ENCODE measurements at places on chromosomes 3 and 15.
A peak's percentile ranks its signal among the peaks of the same experiment; 100 is the strongest.

DNA sequence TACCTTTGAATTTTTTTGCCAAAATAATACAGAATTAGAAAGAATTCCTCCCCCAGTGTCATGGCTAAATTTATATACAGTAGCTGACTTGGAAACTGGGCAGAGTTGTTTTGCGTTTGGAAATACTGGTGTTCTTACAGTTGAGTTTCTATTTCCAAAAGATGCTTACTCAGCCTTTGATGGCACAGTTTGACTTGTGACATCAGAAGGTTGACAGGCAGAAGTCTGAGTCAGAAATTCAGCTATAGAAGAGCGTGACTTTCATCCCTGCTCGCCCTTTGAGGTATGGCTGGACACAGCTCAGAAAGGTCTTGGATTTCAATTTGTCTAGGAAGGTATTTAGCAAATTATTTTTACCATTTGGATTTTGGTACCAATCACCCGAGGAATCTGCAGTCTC lies 175.8 kb downstream of the VGLL4 start:
- no peak for DNase-seq

DNA sequence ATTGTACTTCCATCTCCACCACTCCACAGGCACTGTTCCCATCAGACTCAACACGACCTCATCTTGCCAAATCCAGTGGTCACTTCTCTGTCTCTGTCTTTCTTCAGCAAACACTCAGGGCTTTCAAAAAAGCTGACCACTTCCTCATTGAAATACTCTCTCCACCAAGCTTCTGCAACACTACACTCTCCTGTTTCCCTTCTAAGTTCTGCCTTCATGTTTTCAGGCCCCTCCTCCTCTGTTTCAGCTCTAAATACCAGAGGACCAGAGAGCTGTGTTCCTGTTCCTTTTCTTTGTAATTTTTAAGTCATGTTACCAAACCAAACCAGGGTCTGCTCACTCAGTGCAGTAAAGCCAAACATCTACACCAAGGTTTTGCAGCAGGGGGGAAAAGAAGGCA lies 33.8 kb upstream of the ACP3 start:
- DNase-seq: peak; percentile 32

DNA sequence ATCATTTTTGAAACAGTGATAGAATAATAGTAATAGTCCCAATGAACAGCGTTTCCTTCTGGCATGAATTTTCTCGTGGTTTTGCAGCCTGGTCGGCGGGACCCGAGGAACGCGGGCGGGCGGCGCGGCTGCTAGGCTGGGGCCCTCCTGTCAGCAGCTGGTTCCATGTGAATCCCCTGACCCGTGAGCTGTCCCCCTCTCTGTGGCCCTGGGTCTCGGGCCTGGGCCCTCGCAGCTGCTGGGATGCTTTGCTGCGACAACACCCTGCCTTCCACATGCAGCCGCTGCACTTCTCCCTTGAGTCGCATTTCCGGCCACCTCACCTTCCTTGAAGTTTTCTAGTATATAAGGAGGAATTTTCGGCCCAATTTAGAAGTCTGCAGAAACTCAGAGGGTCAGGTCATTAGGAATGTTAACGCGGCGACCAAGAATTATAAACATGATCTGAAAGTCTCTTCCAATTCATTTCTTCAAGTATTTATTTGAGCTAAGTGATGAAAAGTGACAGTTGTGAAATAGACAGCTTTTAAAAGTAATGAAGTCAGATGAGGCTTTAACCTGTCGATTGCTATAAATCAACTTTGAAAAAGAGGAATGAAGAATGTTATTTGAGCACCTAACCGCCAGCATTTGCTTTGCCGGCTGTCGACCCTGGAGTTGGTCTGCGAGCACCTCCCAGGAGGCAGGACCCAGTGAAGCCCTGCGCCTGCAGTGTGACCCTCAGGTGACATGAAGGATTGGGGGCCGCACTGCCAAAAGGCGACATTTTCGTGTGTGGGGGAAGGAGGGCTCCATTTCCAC lies 27.7 kb downstream of the NR2F2 start:
- DNase-seq: no peak

DNA sequence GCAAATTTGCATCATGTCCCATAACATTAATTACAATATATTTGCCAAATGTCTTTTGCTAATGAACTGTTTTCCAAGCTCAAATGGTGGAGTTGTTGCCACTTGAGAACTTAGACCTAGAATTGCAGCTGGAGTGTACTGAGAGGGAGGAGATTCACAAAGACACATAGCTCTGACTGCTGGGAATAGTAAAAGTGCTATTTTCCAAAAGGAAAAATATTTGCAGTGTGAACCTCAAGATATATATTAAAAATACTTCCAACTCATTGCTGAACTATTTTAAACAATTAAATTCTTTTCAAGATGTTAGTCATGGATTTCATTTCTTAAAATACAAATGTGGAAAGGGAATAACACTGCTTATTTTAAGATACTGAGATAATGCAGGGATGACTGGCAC lies 666.8 kb upstream of the ARPP21 start:
- DNase-seq: no peak

GRCh38 chr3:102174832-102175374 lies 259.9 kb upstream of the ZPLD1 start:
- DNase-seq: no peak

DNA sequence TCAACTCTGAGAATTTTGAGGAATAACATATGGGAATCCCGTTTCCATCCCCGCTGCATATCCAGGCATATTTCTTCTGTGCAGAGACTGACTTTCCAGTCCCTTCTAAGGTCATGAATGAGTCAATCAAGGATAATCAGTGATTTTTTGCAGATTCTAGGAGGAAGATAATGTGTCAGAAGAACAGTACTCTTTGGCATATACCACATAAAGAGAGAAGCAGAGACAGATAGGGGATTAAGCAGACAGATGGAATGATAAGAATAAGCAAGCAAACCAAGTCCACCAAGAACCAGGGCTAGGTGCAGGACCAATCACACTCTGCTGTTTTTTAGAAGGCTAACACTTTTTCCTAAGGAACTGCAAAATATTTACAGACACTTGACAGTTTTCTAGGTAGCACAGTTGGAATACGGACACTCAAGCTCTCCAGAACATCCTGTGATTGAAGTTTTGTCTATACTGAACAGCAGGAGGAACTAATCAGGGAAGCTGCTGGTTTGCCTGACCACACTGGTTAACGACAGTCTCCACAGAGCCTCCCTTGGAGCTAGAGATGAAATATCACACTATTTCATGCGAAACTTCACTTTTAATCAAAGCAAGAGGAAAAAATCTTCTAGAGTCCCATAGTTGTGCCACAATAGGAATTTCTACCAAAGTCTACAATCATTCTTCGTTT lies 450.0 kb upstream of the KCNMB2 start:
- DNase-seq: no peak

All from GM12865 (cell line).